ENCODE measurements at places on chromosomes 13 and 19. TPM values are rescaled to one million over a fixed set of nuclear protein-coding genes. Genes with fewer than 3 reads are reported as not detected.

GRCh38 chr13:50449465-50449864 lies 394.0 kb downstream of the DLEU7 start:
- DNase-seq = no peak

HMG20B gene
- 66.7 TPM for total RNA-seq

DNA sequence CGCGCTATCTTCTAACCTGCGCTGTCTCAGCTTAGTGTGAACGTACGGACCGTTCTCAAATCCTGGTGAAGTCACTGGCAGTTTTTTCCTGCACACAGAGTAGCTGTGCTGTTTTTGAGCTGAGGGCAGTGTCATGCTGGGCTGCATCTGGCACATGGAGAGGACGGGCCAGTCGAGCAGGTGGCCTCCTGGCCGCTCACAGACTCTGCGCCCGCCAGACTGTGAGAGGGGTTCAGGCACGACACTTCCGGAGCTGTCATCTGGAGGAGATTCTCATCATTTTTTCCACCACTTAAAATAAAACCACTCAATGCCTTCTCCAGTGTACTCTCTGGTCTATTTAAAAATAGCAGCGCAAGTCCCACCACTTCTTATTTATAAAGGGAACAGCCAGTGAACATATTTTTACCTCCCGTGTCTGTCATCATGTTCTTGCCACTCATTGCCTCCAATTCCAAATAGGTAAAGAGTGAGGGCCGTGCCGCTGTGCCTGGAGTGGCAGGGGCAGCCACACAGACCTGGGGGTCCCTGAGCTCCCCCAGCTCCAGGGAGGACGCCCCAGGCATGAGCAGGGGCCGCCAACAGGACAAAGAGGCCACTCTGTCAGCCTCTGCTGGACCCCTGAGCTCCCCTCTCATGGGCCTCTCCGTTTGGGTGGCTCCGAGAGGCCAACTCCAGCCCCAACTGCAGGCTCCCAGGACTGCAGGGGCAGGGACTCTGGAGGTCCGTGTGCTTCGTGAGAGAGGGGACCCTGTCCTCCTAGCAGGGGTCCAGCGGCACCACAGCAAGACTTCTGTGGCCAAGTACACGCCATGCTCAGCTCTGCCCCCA lies 36.9 kb upstream of the GRTP1 start:
- no peak for DNase-seq

ICAM5 gene
- total RNA-seq = not detected

BICRA gene
- 2.6 TPM for total RNA-seq

GRCh38 chr13:56893843-56894242 lies 246.9 kb upstream of the PRR20A start:
- DNase-seq = no peak

GRCh38 chr13:26132756-26133155 lies 80.9 kb upstream of the SHISA2 start:
- no peak for DNase-seq

RGS9BP gene
- not detected for total RNA-seq

DNA sequence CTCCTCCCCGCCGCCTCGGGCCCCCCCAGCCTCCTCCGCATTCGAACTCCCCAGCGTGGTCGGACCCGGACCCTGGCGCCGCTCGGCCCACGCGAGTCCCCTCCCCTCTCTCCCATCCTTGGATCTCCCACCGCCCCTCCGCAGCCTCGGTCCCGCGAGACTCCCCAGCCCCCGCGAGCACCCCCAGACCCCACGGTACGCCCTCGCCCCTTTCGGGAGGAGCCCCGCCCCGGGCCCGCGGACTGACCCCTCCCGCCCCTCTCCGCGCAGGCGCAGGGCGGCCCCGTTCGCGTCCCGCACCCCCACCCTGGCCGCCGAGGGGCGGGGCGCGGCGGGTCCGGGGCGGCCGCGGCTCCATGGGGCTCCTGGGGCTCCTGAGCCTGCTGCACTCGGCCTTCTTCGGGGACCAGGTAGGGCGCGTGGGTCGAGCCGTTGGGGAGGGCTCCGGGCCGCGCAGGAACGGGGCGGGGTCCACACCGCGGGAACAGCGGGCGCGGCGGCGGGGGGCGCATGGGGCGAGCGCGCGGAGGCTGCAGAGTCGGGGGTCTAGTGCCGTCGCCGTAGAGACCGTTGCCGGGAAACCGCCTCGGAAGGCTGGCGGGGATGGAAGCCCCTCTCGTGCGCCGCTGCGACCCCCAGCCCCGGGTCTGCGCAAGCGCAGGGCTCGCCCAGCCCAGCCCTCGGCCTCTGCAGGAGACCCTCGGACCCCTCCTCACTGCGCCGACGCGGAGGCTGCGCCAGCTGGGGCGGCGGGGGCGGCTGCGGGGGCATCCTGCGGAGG lies 3.8 kb upstream of the APC2 start:
- no peak for DNase-seq

DNA sequence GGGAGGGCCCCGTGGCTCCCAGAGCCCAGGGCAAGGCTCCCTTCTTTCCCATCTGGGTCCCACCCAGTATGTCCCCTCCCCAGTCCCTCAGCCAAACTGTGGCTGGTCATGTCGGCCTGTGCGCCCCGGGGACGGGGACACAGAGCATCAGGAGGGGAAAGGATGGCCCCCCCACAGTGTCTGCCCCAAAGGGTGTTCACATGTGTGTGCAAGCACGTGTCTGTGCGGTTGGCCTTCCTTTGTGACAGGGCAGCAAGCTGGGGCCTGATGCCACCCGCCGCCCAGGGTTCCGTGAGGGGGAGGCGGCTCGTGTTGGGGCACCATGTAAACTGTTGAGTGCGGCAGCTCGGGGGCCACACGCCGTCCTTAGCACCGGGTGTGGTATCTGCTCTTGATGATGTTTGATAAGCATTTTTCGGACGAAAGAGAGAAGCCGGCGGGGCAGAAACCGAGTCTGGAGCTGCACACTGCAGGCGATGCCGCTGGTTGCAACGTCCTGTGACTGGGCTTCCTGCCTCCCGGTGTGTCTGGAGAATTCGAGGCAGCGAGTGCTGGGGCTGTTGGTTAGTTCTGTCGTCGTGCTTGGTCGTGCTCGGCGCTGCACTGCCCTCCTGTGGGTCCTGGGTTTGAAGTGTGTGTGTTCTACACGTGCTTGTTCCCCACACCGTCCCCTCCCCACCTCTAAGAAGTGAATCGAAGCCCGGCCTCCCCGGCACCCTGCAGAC lies 18.4 kb downstream of the GNA11 start:
- DNase-seq = no peak

GRCh38 chr13:47661076-47661475 lies 340.0 kb downstream of the SUCLA2 start:
- DNase-seq = no peak

MIR17HG gene
- 7.5 TPM for total RNA-seq

GRCh38 chr13:98377635-98378378 lies 199.1 kb downstream of the STK24 start:
- no peak for DNase-seq

- DNase-seq = no peak
Observed at GRCh38 chr19:43778651-43779050, 2.1 kb downstream of the KCNN4 start.

DNA sequence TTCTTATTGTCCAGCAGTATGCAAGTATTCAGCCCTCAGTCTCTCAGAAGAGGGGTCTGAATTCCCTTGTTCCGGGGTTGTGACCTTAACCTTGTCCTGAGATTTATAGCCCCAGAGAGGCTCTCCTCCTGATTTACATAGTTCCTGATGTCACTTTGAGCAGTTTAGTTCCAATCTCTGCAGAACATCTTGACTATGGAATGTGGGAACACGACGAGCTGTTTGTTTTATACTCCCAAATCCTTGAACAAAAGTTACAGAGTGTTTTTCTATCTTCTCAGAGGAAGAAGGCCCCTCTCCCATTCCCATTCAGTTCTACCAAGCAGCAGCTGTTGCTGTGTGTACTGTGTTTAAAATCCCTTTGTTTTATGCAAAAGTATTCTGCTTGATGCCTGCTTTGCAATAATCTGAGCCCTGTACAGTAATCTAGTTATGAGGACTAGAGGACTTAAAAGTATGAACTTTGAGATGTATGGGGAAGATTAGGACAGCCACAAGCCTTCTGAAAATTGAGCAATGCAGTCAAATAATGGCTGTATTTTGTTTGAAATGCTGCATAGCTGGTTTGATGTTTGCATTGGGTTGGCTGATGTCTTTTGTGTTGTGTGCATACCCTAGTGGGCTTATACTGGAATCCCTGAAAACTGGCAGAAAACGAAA lies 74.7 kb downstream of the KL start:
- DNase-seq = no peak

DNA sequence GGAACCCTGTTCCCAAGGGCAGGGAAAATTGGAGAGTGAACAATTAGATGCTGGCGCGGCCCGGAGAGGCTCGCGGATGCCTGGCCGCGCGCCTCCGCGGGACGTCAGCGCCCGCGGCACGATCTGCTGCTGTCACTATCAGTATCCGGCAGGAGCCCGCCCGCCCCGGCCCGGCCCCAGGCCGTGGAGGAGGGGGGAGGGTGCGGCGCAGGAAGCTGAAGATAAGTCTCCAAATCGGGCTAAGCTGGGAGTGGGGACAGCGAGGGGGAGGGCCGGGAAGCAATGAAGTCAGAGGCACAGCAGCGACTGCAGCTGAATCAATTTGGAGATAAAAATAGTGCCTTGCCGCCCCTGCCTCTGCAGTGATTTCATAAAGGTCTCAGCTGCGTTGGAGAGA lies 441.5 kb upstream of the KLF12 start:
- peak; percentile 19 for DNase-seq

GRCh38 chr13:106187501-106188095 lies 347.9 kb downstream of the EFNB2 start:
- no peak for DNase-seq

DNA sequence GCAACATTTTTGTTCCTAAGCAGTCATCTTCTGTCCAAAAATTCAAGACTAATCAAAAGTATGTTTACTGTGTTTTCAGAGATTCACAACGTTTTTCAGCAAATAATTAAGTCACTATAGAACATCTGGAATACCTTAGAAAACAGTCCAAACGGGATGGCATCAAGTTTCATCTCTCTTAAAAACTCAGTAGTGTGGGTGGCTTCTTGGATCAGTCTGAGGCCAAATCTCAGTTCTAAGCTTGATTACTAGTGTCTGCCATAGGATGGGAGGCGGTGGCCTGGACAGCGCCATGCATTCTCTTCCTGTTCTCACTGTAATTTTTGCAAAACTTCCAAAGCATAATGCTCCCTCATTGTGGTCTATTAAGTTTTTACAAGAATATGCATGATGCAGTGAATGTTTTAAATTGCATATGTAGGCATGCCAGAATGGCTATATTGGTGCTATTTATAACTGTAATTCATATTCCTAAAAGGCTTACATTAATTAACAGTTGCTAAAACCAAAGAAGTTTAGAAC lies 37.1 kb downstream of the ANKRD10 start:
- DNase-seq = no peak

GRCh38 chr13:89239361-89240127 lies 1568.4 kb downstream of the SLITRK5 start:
- DNase-seq = no peak

DNA sequence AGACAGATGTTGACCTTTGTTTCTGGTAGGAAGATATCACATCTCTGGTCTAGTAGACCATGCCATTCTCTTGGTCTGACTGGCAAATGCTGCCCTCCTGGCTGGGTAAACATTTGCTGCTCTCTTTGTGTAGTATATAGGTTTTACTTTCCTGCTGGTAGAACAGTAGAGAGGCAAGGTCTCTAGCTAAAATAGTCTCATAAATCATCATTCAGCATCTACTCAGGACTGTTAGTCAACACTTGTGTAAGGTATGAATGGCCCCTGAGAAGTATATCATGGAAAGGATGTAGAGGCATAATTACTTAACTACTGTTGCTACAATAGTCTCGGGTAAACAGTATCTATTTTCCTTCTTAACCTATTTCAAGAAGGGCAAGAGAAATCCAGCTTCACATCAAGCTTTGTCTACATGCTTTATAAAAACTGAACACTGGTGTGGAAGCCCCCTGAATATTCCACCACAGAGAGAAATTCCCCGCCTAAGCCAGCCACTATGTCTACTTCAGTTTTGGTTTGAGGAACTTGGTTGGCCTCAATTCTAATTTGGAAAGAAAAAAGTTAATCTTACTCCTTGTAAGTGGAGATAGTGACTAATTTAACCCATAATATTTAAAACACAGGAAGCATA lies 18.4 kb upstream of the MYCBP2 start:
- no peak for DNase-seq

- DNase-seq = no peak
Observed at GRCh38 chr19:52584736-52585440, 14.8 kb downstream of the ZNF701 start.

DNA sequence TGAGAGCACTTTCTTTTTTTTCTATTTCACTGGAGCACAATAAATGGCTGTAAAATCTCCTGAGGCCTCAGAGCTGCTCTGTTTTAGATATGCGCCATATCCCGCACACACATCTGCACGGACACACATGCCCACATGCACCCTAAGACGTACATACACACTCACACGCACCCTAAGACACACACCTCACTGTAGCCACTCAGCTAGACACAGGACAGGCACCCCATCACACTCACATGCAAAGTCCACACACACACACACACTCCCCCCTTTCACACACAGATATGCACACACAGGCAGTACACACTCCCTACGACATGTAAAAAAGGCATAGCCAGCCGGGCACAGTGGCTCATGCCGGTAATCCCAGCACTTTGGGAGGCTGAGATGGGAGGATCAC lies 8.8 kb downstream of the ELOF1 start:
- no peak for DNase-seq

QPCTL gene
- total RNA-seq = 4.0 TPM

MEIOSIN gene
- total RNA-seq = not detected

- no peak for DNase-seq
Observed at GRCh38 chr19:30467239-30467638, 95.1 kb downstream of the ZNF536 start.

DNA sequence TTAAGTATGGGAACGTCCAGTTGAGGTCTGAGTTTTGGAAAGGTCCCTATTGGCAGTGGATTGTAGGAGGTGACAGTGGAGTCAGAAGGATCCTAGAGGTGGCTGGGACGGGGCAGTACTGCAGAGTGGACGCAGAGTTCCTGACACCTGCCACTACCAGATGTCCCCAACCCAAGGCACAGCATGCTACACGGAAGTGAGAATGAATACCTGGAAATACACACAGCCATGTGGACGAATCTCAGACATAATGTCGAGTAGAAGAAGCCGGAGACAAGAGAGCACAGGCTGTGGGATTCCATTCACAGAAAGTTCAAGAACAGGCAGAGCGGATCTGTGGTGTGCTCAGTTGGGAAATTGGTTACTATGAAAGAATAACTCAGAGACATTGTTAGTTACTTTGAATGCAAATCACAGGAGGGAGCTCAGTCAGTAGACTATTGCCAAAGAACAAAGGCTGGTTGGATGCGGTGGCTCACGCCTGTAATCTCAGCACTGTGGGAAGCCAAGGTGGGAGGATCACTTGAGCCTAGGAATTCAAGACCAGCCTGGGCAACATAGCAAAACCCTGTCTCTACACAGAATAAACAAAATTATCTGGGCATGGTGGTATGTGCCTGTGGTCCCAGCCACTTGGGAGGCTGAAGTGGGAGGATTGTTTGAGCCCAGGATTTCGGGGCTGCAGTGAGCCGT lies 37.4 kb downstream of the RYR1 start:
- no peak for DNase-seq
